ENCODE measurements at places on chromosomes 12 and 14.
A peak's percentile ranks its signal among the peaks of the same experiment; 100 is the strongest.

GRCh38 chr14:105193916-105194782, 13.0 kb upstream of the NUDT14 start:
- DNase-seq: peak; percentile 57

DNA sequence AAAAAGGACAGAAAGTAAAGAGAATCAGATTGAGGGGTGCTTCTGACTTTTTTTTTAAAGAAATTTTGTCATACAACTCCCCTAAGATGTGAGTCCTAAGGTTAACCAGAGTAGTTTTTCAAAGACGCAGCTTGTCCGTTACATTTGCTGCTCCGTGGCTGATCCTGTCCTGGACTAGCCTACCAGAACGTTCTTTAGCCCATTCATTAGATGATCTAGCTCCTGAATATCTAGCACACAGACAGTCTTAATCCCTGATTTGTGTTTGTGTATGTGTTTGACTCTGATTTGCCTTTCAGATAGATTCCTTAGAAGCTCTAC, 60.3 kb downstream of the SAMD4A start:
- DNase-seq: no peak

DNA sequence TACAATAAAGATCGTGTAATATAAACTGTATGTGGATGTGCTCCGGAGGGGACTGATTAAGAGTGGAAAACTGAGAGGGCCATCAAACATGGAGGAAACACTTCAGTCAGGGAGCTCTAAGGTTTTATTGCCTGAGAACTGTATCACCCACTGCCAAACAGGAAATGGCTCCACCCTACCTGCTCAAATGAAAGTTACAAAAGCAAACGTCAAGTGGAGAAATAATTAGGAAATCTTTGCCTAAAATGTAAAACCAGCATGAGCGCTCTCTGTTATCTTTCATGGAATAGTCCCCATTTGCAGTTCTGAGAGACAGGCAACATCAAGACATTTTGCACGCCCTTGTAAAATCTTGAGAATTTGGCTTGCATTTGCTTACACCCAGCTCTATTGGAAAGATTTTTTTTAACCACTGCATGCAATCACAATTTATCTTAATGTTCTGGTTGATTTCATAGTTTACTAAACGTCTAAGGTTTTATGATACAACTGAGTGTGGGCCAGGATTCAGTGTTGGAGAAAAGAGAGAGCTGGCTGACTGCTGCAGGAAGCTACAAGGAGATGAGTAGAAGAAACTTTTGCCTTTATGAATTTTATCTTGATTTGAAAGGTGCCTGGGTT, 344.0 kb upstream of the PRICKLE1 start:
- DNase-seq: no peak

- peak; percentile 70 for DNase-seq
Observed at GRCh38 chr14:20631023-20631879, 10.2 kb downstream of the OR6S1 start.
